Stimulated activated CD4-positive, alpha-beta T cell treated with anti-CD3 and anti-CD28 coated beads, TNF-alpha, amount 100 ng/mL, for 4 hours (primary cell): ENCODE measurements at places on chromosomes 7 and 10.

- no peak for DNase-seq
These were observed 301.3 kb downstream of the REEP3 start for GRCh38 chr10:63822496-63822895.

DNA sequence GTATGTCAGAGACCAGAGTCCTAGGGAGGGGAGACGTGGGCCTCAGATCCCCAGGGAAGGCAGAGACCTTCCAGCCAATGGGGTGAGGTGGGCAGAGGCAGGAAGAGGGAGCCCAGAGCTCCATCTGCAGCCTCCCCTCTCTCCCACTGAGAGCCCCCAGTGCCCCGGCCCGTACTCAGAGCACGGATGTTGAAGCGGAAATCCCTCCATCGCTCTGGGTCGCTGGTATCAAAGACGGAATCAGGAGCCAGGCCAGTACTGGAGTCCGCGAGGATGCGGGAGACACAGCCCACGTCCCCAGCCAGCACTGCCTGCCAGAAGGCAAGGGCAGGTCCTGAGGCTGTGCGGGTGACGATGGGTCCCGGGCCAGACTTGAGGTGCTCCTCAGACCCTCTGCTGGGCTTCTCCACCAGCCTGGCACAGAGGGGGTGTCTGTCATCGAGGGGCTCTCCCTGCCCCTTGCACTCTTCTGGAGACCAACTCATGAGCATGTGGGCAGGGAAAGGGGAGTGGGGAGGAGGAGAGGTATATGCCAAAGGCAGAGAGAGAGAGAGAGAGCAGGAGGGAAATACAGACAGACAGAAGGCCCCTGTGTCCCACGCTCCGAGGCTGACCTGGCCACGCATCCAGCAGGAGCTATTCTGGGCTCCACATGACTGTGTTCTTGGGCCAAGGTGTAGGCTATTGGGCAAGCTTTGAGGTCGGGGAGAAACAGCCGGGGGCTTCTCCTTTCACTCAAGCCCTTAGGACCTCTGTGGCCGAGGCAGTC, at the start of gene ASB10:
ASB10 (minus strand) TSS at position 611 of the 769 bp plus-strand sequence; CDS start at position 491, 120 bp downstream.
- DNase-seq: no peak

DNA sequence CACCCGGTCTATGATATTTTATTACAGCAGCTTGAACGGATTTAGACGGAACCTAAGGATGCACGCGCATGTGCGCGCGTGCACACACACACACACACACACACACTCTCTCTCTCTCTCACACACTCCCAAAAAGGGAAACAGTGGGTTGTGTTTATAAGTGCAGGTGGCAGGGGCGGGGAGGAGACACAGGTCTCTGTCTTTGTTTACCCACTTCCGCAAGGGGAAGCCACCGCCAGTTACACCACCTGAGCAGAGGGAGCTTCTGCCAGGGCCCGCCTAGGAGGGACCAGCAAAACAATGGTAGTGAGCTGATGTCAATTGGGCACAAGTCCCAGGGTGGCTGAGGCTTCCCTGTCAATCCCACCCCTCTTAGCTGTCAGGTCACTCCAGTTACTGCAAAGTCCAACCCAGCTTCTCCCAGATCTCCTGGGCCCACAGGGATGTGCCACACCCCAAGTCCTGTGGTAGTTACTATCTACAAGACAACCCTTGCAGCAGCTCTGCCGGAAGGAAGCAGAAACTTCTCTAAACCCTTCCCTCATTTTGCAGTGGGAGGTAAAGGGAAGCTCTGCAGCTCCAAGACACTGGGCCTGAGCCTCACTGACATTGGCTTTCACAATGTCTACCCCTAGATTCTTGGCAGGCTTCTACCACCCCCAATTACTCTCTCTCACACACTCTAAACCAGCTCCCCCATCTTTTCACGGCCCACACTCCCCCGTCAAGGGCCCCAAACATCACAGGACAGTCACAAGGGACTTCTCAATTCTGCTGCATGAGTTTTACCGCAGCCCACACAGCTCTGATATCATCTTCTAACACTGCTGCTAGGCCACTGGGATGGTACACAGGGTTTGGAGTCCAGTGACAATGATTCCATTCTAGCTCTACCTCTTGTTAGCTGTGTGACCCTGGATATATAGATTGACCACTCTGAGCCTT, 17.6 kb downstream of the ANXA11 start:
- no peak for DNase-seq

DNA sequence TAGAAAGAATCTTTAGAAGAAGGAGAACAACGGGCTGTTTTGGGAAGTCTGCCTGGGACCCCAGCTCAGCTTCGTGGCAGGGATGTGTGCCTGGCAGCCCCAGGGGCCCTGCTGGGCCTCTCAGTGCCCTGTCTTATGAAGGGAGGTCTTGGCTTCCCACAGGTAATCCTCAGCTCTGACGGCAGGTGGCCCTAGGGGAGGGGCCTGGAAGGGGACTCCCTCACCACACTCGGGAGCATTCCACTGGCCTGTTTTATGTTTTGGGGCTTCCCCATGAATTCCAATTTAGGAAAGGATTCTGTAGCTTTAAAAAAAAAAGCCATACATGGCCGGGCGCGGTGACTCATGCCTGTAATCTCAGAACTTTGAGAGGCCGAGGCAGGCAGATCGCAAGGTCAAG, 3.0 kb upstream of the DMBT1 start:
- no peak for DNase-seq

- DNase-seq: no peak
These were observed 50.8 kb downstream of the SH2D4B start for GRCh38 chr10:80588546-80588945.

DNA sequence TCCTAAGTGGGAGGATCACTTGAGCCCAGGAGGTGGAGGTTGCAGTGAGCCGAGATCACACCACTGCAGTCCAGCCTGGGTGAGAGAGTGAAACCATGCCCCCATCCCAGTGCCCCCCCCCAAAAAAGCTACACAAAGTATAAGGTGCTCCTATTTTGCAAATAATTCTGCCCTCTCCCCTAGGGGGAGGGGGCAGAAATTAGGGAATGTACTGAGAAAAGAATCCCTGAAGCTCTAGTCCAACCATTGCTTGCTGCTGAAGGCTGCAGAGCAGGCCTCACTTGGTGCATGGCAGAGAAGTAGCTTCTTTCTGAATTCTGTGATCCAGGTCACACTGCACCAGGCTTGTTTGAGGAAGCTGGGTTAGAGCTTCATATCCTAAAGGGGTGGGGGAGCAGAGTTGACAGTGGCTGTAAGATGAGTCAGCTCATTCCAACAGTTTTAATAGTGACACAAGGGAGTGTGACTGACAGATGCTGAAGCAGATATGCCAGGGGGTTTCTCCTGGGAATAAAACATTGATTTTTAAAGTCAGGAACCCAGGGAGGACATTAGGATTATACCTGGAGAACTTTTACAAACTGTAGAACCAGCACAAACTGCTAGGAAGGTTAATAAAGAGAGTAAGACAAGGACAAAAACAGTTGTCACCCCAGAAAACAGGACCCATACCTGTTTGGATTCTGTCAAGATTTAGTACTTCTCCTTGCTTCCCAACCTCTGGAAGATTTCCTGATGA, 32.8 kb upstream of the STRIP2 start:
- no peak for DNase-seq

DNA sequence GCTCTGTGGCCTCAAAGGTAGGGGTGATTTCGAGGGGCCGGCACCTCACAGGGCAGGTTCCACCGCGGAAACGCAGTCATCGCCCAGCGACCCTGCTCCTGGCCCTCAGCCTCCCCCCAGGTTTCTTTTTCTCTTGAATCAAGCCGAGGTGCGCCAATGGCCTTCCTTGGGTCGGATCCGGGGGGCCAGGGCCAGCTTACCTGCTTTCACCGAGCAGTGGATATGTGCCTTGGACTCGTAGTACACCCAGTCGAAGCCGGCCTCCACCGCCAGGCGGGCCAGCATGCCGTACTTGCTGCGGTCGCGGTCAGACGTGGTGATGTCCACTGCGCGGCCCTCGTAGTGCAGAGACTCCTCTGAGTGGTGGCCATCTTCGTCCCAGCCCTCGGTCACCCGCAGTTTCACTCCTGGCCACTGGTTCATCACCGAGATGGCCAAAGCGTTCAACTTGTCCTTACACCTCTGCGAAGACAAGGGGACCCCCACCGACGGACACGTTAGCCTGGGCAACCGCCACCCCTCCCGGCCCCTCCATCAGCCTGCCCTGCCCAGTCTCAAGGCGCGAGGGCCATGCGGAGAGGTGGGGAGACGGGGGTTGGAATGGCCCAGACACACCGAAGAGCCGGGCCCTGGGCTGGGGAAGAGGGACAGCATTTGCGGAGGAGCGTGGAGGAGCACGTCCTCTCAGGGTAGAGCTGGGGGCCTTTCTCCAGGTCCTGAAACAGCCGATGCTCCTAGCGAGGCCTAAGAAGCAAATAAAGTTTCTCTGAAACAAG, 6.0 kb downstream of the SHH start:
- DNase-seq: no peak

DNA sequence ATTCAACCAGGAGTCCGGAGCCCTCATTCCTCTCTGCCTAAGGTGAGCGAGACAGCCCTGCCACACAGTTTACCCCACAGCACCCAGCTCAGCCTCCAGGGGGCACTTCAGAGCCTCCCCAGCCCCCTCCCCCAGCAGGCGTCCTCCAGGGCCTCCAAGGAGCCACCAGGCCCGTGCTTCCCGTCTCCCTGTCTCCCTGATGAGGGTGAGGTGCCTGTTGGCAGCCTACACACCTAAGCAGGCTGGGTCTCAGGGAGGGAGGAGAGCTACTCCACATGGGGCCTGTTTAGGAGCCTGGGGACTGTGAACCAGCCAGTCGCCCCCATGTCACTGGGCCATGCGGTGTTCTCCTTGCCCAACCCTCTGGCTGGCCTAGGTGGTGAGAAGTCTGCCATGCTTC, 28.9 kb upstream of the TRIM8 start:
- DNase-seq: no peak

DNA sequence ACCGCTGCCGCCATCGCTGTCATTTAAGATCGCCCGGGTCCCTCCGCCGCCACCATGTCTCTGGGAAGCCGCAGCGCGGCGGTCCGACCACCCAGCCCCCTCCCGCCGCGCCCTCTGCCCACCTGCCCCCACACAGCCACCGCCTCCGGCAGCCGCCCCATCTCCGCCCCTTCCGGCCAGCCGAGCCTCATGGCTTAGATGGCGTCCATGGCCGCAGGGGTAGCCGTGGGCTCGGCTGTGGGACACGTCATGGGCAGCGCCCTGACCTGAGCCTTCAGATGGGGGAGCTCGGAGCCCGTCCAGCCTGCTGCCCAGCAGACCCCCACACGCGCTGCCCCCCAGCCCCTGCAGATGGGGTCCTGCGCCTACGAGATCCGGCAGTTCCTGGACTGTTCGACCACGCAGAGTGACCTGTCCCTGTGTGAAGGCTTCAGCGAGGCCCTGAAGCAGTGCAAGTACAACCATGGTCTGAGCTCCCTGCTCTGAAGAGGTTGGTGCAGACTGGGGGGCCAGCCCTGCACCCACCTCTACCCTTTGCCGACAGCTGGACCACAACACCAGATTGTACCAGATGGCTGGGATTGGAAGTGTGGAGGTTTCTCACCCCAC, 38.0 kb upstream of the TARP start:
- no peak for DNase-seq

DNA sequence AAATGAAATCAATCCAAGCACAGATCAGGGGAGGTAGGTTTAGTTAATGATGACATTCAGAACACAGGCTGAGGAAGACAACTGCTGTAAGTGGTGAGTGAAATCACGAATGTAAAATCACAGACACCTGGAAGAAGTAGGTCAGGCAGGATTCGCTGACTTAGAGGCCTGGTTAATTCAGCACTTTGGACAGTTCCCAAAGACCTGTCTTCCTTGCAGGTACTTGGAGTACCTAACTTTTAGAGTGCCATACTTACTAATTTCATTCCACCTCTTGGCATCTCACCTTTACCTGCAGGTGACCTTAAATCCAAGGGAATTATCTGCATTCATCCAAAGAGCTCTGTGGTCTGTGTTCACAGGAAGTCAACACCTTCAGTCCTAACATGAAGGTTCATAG, 822.3 kb downstream of the PHTF2 start:
- no peak for DNase-seq

DNA sequence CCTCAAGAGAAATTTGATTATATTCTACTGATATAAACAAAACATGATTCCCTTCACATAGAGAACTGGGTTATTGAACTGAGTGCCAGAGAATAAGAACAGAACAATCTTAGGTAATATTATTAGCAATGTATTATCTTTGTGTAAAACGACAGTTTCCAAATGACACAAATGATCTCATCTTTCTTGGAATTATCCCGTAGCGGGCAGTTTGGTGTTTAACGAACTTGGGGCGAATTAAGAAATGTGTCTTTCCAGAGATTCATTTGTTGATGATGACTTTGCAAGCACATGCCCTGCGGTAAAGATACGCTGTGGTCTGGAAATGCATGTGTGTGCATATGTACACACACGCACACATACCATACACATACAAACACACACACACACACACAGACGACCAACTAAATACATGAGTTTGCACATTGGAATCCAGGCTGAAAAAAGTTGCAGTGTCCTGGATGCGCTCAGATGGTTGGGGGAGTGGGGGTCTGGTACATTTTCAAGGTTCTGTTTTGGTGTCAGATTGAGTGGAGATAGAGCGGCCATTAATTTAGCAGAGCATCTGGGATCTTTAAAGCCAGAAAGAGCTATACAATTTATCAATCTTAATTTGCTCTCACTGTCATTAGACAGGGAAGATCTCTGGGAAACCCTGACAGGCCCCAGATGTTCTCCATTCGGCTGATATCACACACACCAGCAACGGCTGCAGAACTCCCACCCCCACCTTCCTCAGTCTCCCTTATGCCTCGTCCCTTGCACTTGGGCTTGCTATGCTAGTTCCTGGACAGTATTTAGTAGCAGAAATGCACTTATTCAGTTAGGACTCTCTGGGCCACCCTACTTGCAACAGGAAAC, 112.4 kb upstream of the FAM171A1 start:
- DNase-seq: no peak

GRCh38 chr7:64636386-64636785, 29.5 kb upstream of the ZNF107 start:
- DNase-seq: no peak

GRCh38 chr10:73914036-73914435, 3.1 kb downstream of the PLAU start:
- no peak for DNase-seq

DNA sequence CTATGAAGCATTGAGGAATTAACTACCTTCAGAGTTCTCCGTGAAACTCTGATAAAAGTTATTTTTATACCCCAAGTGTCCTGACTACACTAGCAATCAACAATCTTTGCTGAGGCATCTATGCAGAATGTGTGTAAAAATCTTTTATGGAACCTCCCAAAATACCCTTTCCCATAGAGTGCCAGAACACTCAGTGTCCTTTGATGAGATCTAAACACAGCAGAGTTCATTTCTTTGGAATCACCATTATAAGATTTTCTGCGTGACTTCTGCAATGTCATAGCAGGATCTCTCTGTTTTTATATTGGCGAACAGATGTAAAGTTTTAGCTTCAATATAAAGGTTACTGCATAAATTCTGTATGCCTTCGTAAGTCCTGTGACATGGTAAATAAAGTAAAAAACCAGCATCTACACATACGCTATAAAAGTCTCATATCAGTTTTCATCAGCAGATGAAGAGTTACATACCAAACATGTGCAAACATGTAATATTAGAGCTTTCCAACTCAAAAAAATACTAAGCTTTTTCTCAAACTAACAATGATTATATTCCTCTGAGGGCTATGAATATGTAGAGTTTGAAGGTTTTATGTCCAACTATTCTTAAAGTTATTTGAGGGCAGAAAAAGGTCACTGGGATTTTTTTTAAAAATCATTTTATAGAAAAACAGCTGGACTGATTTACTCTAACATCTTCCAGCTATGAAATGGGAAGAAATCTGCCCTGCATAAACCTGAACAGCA, 67.2 kb downstream of the SKIDA1 start:
- DNase-seq: no peak
